ENCODE measurements at places on chromosomes 12 and 14.

- no peak for DNase-seq
Observed at GRCh38 chr14:73859145-73859544, 7.5 kb downstream of the PTGR2 start.

DNA sequence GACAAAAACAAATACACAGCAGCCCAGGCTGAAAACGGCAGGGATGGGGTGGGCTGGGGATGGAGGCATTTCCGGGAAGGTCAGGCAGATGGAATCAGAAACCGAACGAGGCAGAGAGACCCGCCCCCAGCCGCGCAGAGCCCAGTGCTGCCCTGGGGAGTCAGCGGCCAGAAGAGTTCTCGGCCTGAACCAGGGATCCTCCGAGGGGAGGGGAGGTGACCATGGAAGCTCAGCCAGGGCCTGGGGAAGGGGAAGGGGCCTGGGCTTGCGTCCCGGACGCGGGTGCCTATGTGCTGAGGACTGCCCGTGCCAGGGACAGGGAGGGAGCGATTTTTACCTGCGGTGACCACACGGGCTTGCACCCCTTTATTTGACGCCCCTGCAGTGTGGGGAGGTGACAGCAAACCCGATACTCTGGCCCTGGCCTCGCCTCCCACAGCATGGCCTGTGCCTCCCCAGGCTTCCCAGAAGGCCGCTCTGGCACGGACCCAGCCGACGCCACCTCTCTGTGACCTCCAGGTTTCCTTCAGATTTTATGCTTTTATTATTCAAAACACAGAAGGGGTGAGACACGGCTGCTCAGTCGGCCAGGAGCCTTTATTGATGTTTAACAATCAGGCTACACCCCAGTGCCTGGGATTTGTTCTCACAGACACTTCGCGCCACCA, 7.7 kb downstream of the LRCOL1 start:
- DNase-seq = no peak

DNA sequence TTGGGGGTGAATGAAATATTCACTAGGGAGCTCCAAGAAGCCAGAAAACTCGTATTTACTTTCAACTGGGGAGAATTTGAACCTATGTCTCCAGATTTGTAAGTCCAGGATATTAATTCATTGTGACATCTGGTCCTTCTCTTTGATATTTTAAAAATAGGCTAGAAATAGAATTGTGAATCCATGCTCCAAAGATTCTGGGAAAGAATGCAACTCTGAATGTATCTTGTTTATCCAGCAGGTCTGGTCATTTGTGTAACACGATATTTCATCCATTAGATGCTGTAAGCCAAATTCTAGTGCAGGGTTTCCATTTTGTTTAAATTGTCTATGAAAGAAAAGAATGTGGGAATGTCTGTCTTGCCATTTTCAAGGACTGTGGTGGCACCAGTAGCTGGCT, 334.7 kb downstream of the BMP4 start:
- DNase-seq = no peak

GRCh38 chr12:47366157-47366556, 286.4 kb upstream of the AMIGO2 start:
- no peak for DNase-seq

GRCh38 chr14:101830271-101830670, 68.8 kb downstream of the PPP2R5C start:
- DNase-seq = no peak

DNA sequence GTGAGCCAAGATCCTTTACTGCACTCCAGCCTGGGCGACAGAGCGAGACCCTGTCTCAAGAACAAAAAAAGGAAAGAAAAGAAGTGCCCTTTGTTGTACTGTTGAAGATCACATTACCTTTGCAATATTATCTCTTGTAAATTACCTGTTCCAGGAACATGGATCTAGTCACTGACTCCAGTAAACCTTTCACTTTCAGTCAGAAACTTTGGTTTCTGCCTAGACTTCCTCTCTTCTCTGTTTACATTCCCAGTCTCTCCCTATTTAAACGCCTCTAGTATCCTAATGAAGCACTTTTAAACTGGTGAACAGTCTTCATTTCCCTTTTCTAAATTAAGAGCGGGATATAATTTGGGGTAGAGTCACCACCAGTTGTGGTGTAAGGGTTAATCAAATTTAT, 12.8 kb downstream of the CHPT1 start:
- no peak for DNase-seq

GRCh38 chr14:104965561-104966231, 12.5 kb downstream of the AHNAK2 start:
- DNase-seq = no peak

GRCh38 chr12:48119078-48119833, at the start of gene PFKM:
PFKM (plus strand) TSS chr12:48119364; CDS start chr12:48122775, 3,411 bp downstream.
- DNase-seq = peak; percentile 93

DNA sequence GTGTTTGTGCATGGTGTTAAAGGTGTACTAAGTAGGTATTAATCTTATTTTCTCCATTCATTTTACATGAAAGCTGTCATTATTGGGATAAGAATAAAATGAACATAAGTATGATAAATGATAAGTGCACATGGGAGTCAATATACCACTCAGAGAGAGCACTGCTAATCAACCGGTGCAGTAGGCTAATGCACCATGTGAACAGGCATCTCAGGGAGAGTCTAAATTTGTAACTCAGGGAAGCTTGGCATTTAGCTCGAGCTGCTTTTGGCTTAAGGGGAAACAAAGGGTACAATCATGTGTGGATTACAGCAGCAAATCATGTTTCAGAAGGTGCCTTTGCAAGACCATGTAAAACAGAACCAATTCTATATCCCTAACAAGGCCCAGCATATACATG, 127.4 kb downstream of the MGST1 start:
- no peak for DNase-seq

GRCh38 chr12:26187014-26187798, 8.2 kb upstream of the SSPN start:
- DNase-seq = no peak

GRCh38 chr12:40224439-40225291, at the start of gene LRRK2:
LRRK2 (plus strand) TSS chr12:40224997; CDS start chr12:40225132, 135 bp downstream.
- peak; percentile 76 for DNase-seq

DNA sequence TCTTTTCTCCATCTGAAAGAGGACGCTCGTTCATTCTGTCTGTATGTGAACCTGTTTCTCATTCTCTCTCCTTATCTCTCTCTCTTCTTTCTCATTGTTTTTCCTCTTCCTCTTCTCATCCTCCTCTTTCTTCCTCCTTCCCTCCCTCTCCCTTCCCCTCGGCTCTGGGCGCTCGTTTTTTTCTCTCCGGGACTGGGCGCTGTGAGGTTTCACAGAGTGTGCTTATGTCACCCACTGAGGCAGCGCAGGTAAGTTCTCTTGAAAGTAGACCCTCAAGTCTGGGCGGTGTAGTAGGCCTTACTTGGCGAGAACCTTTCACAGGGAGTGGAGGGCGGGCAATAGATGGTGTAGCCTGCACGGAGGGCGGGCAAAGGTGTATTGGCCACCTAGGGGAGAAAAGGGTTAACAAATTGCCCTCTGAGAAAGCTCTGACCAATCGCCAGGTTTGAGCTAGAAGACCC, 4.5 kb upstream of the SIX1 start:
- DNase-seq = no peak

DNA sequence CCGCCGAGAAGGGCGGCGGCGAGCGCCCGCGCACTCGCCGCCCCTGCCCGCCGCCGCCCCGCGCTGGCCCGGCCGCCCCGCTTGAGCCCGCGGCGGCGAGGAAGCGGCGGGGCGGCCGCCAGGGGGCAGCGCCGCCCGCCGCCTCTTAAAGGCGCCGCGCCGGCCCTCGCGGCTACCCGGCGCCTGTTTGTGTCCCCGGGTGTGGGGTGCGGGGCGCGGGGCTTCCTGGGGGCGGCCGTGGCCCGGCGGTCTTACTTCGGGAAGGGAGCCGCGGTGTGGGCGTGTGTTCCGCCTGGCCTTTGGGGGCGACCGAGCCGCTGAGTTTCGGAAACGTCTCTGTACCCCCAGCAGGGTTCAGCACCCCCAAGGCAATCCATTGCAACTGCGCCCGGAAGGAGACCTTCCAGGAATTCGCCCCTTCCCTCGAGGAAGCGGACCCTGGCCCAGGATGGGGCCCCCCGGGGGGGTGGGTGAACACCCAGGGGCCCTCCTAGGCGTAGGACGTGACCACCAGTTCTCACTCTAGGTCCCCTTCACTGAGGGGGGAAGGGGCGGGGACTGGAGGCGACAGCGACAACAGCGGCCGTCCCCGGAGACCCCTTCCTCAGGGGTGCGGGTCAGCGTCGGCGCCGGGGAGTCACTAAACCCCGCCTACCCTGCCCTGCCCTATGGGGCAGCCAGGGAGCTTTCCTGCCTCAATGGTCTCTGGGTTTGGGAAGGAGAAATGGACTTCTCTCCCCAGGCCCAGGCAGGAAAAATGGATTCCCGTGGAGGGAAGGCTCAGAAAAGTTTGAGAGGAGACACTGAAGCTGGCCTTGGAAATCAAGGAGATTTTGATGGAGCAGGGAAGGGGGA, at the start of gene ITPK1:
Gene ITPK1, minus strand, starts transcription at position 105 of the 855 bp plus-strand sequence. CDS start 762 bp downstream, outside the sequence.
- peak; percentile 80 for DNase-seq

GRCh38 chr14:104423701-104424405, 155.7 kb upstream of the C14orf180 start:
- no peak for DNase-seq

DNA sequence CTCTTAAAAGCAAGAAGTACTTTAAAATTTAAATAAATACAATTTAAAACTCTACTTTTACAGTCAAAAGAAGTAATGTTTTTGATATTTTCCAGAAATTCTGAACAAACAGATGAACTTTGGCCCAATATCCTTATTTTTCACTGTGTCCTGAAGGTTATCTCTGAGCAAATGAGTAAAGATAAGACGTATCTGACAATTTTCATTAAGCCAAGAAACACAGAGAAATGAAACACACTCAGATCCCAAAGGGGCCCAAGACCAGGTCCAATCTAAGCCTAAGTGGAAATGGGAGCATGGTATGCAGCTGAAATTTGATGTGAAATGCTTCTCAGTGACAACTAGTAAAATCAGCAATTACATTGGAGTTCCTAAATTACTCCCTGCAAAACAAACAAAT, 105.6 kb upstream of the COCH start:
- DNase-seq = no peak

- no peak for DNase-seq
Observed at GRCh38 chr14:72060460-72060859, 128.2 kb downstream of the RGS6 start.

GRCh38 chr12:117854339-117855012, 114.3 kb downstream of the KSR2 start:
- DNase-seq = peak; percentile 60

DNA sequence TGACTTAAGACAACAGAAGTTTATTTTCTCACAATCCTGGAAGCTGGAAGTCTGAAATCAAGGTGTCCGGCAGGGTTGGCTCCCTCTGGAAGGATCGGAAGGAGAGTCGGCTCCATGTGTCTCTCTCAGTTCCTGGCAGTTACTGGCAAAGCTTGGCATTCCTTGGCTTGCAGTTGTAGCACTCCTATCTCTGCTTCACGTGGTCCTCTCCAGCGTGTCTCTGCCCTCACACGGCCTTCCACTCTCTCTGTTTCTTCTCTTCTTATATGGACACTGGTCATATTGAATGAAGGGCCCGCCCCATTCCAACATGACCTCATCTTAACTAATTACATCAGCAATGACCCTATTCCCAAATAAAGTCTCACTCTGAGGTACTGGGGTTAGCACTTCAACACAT, 60.1 kb upstream of the TUNAR start:
- DNase-seq = no peak

DNA sequence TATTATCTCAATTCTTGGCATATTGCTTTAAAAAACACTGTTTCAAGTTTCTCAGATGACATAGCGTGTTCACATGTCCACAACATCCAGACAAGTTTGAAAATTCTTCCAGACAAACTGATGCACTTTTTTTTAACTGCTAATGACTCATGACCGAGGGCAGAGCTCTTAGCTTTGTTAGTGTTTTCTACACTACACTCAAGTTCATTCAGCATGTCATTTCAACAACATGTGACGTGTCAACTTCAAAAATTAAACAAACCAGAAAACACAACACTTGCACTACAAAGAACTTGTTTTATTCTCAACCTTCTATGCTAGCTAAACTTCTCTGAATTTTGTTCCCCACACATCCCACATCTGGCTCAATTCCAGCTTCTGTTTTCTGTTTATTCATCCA, 1186.3 kb upstream of the FLRT2 start:
- DNase-seq = no peak

- DNase-seq = no peak
Observed at GRCh38 chr12:101942250-101942605, 64.8 kb downstream of the DRAM1 start.

DNA sequence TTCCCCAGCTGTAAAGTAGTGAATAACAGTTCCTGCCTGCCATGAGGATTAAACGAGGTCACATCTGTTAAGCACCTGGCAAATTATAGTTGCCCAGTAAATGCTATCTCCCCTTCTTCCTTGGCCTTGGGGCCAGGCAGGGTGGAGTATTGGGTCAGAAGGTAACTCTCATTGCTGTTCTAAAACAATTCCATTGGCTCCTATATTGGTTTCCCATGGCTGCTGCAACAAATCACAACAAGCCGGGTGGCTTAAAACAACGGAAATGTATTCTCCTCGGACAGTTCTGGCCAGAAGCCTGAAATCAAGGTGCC, 31.9 kb downstream of the MMAB start:
- no peak for DNase-seq

DNA sequence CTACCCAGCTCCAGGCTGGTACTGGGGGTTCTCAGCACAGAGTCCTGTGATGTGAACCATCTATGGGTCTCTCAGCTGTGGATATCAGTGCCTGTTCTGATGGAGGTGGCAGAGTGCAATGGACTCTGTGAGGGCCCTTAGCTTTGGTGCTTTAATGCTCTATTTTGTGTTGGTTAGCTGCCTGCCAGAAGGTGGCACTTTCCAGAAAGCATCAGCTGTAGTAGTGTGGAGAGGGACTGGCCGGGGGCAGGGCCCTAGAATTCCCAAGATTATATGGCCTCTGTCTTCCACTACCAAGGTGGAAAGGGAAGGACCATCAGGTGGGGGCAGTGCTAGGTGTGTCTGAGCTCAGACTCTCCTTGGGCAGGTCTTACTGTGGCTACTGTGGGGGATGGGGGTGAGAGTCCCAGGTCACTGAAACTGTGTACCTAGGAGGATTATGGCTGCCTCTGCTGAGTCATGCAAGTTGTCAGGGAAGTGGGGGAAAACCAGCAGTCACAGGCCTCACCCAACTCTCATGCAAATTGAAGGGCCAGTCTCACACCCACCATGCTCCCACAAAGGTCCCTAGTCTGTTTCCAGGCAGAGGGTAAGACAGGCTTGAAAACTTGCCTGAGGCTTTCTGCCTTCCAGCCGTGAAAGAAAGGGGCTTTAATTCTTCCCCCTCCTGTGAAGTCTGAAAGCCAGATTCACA, 878.1 kb downstream of the C12orf50 start:
- peak; percentile 25 for DNase-seq

GRCh38 chr14:65860956-65861611, 448.6 kb downstream of the FUT8 start:
- no peak for DNase-seq

GRCh38 chr12:84604551-84604950, 308.0 kb downstream of the SLC6A15 start:
- DNase-seq = no peak
